A172 (cell line): ENCODE measurements at places on chromosomes 12 and 14.
A peak's percentile ranks its signal among the peaks of the same experiment; 100 is the strongest.

DNA sequence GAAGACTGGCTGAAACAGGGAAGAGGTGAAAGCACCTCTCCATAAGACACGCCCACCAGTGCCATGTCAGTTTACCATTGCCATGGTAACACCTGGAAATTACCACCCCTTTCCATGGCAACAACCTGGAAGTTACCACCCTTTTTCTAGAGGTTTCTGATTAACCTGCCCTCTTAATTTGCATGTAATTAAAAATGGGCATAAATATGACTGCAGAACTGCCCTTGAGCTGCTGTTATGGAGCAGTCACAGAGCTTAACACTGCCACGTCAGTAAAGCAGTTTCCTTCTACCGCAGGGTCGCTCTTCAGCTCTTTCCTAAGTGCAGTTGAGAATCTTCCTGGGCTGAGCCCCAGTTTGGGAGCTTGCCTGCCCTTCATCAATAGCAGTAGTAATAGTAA lies 55.2 kb downstream of the RASSF3 start:
- DNase-seq = no peak

- DNase-seq = no peak
Observed at GRCh38 chr14:24135584-24135833, 485 bp upstream of the PSME1 start.

DNA sequence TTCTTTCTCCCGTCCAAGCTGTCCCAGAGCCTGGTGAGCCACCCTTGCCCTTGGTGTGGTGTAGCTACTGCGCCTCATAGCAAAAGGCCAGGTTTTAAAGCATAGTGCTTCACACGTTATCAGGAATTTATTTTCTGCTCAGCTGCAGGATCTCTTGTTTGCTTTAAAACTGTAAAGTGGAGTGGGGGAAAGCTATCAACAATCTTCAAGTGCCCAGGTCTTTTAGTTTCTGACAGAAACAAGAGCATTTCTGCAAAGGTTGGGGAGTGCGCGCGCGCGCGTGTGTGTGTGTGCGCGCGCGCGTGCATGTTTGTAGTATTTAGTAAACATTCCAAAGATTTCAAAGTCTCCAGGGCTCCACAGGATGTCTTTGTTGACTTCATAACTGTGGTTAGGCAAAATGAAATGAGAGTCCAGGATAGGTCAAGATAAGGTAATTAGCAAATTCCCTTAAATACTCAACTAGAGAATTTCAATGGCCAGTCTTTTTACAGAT lies 45.5 kb downstream of the EML1 start:
- peak; percentile 47 for DNase-seq

DNA sequence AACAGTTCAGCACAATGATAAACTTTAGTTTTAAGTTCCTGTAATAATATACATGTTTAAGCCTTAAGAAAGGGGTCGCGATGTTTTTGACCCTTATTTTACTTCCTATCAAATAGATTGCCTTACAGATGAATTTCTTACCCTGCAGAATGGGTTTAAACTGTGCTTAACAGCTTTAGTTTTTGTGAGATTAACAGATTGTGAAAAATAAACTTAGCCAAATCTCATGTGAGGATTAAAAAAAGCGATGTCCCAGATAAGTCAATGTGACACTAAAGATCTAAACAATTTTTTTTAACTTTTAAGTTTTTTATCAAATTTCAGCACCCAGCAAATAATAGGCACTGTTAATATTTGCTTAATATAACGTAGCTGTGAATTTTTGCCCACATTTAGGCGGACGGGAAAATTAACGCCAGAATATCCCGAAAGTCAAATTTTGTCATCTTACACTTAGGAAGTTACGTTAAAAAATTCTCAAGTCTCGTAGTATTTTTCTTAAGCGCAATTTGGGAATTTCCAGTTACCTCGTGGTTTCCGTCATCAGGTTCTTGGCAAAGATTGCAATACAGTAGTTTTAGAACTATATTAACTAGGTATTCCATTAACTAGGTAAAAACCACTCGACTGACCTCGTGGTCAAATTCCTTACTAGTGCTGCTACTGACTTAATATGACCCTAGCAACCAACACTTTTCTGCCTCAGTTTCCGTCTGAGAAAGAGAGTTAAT lies 1.2 kb downstream of the HNRNPC start:
- no peak for DNase-seq

GRCh38 chr12:66279123-66279712 lies 23.1 kb upstream of the HELB start:
- DNase-seq = no peak

DNA sequence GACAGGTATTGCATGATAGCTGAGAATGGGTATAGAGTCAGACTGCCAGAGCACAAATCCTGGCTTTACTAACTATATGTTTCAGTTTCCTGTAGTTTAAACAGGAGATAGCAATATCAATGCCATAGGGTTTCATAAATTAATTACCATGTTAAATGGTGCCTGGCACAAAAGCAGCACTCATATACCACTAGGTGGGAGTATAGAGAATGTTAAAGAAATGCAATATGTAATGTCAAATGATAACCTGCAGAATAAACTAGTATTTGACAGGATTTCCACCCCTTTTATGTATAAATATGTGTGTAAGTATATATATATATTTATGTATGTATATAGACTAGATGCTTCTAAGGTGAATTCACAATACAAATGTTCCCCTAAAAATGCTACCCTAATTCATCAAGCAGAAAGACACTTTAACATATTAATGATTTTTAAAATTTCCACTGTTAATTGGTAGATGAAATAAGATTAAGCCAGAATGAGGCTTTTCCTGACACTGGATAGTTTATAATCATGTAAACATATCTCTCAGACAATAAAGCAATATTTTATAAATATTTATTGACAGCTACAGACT lies 8.6 kb downstream of the WDR89 start:
- DNase-seq = no peak
